ENCODE measurements at places on chromosomes 16 and 17.

DNA sequence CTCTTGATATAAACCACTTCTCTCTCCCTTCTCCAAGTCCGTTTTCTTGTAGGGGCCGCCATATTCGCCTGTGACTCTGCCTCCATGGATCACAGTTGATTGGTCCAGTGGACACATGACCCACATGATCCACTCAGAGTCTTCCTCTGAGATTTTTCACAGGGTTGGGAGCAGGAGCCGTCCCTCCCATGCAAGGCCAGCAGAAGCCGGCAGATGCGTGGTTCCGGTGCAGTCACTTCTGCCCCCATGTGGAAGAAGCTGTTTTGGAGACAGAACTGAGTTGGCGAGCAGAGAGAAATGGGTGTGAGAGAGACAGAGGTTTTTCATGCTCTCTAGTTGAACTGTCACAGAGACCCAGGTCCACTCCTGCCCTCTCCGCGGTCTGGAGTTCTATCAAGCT lies 83.3 kb downstream of the C16orf95 start:
- no peak for DNase-seq

GRCh38 chr17:82475458-82475857 lies 16.9 kb downstream of the NARF start:
- DNase-seq: no peak

GRCh38 chr16:55042556-55043432 lies 112.1 kb downstream of the IRX5 start:
- DNase-seq: no peak

- DNase-seq: no peak
Observed at GRCh38 chr16:84045001-84045817, 2.6 kb upstream of the SLC38A8 start.

DNA sequence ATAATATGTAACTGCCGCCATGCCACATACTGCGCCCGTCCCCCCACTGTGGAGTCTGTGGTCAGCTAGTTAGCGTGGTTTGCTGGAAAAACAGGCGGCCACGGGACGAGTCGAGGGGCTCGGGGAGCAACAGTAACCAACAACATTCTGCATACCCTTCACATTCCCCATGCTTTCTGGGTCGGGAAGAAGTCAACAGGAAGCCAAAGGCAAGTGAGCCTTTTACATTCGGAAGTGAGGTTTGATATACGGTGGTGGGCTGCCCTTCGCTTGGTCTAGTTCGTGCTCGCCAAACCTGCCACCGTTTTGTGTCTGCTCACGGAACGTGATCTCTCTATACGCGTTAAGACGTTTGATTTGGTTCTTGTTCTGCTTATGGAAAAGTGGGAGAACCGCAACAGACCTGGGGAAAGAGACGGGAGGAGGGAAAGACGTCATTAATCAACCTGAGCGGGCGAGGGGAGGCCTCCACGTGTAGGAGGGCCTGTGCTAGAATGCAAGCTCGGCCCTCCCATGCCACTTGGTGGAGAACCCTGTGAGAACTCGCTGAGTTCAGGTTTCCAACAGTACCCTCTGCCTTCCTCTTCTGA lies 28.9 kb upstream of the CFAP20 start:
- no peak for DNase-seq

- DNase-seq: no peak
Observed at GRCh38 chr17:62892870-62893338, 73.1 kb upstream of the TANC2 start.

DNA sequence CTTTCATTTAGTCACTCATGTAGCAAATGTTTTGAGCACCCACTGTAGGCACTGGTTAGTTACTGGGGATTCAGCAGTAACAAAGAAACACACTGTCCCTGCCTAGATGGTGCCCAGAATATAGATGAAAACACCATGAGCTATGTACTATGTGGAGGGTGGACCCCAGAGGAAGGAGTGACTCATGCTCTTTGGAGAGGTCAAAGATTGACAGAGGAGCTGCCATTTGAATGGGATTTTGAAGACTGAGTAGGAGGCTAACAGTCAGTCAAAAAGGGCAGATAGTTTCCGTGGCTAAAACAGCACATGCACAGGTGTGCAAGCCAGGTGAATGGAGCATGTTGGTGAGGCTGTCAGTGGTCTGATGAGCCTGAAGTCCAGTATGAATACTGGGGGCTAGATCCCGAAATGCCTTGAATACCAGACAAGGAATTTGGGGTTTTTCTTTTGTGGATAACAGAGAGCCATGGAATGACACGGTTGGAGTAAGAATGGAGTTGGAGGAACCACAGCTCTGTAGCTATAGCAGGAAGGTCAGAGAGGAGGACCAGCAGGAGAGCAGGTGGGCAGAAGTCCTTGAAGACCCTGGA lies 6.1 kb downstream of the IL21R start:
- no peak for DNase-seq

DNA sequence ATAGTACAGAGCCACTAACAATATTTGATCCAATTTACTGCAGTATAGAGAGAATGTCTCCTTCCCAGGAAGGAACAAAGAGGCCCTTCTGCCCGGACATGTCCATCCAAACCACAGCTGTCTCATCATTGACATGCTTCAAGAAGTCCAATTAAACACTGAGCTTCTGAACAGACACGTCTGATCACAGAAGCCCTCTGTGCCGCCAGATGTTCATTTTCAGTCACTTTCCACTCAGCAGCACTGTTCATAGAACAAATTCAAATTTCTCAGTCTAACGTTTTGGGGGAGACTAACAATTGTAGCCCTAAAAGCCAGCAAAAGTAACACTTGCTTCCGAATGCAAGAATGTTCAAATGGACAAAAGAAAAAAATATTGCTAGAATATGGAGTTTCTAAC lies 15.3 kb downstream of the ZC3H7A start:
- no peak for DNase-seq

GRCh38 chr16:31305219-31305618 lies 45.4 kb downstream of the ITGAM start:
- no peak for DNase-seq

DNA sequence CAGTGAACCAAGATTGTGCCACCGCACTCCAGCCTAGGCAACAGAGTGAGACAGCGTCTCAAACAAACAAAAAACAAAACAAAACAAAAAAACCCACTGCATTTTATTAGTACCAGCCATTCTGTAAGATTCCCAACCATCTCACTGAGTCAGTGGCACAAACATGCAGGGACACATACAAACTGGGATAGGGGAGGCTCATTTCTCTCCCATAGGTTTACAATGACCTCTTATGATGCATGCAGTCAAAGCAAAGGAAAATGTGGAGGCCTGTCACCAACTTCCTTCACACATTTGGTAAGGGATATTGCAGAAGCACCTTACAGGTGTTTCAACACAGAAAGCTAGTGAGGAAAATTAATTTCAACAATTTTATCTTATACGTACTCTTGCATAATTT lies 12.4 kb upstream of the STRADA start:
- DNase-seq: no peak

DNA sequence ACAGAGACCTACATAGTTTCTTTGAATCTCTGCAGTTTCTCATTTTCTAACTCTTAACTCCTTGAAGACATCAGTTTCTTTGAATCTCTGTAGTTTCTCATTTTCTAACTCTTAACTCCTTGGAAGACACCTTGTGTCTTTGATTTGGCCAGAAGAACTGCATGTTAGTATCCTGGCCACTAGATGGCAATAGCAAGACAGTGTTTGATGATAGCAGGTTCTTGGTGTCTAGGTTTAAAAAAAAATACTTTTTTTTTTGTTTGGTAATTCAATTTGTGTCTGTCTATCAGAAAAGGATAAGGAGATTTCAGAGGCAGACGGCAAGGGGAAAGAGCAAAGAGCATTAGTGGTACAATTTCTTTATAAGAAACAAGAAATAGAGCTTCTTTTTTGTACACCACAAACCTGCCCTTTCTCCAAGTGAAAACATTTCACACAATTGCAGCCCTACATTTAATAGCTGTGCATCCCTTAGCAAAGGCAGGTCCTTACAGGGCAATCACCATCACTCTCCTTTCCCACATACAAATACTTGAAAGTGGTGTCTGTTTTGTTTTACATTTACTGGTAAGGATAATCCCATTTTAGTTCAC lies 1324.9 kb upstream of the CDH8 start:
- no peak for DNase-seq

DNA sequence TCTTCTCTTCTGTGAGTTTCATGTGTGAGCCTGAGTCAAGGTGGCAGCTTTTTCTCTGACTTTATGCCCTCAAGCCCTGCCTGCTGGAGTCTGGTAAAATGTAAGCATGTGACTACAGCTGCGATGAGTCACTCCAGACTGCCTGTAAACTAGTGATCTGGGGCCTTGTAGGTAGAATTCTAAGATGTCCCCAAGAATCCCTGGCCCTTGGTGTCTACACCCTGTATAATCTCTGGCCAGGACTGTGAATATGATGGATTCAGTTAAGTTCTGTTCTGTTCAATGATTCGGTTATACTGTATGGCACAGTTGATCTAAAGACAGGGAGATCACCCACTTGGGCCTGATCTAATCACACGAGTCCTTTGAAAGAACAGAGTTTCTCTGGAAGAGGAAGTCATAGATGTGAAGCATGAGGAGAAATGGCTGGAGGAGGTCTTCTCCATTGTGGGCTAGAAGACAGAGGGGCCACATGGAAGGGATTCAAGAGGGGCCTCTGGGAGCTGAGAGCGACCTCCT lies 29.8 kb downstream of the PRSS54 start:
- no peak for DNase-seq

- no peak for DNase-seq
Observed at GRCh38 chr16:78198288-78198687, 98.8 kb downstream of the WWOX start.

GRCh38 chr16:48367441-48368049 lies 17.7 kb downstream of the SIAH1 start:
- no peak for DNase-seq

GRCh38 chr17:40936976-40937375 lies 470 bp downstream of the KRT23 start:
- DNase-seq: no peak

Data from GM12892 (cell line).